ENCODE measurements at places on chromosomes 6 and 20. TPM values are rescaled to one million over a fixed set of nuclear protein-coding genes. Genes with fewer than 3 reads are reported as not detected.

GRCh38 chr6:31441365-31442267 lies 38.2 kb downstream of the MICA start:
- H3K27ac ChIP-seq = no peak overlapping the region
- DNase-seq = peak; percentile 72
- H3K27me3 ChIP-seq = peaks cover 45% of the 10 kb centered on the region
- H3K4me1 ChIP-seq = no peaks in the 10 kb centered on the region

GRCh38 chr6:53641348-53641747 lies 24.2 kb downstream of the KLHL31 start:
- H3K27ac ChIP-seq = no peak overlapping the region
- no peak for DNase-seq
- H3K36me3 ChIP-seq = no peaks in the 10 kb centered on the region
- H3K4me1 ChIP-seq = peaks cover 3% of the 10 kb centered on the region
- no peak overlapping the region for H3K4me3 ChIP-seq
- H3K27me3 ChIP-seq = no peaks in the 10 kb centered on the region

GRCh38 chr6:165118736-165119135 lies 190.7 kb downstream of the C6orf118 start:
- no peak for DNase-seq
- no peaks in the 10 kb centered on the region for H3K27me3 ChIP-seq
- H3K36me3 ChIP-seq = no peaks in the 10 kb centered on the region
- no peak overlapping the region for H3K4me3 ChIP-seq
- no peak overlapping the region for H3K27ac ChIP-seq
- peaks cover 12% of the 10 kb centered on the region for H3K4me1 ChIP-seq

DNA sequence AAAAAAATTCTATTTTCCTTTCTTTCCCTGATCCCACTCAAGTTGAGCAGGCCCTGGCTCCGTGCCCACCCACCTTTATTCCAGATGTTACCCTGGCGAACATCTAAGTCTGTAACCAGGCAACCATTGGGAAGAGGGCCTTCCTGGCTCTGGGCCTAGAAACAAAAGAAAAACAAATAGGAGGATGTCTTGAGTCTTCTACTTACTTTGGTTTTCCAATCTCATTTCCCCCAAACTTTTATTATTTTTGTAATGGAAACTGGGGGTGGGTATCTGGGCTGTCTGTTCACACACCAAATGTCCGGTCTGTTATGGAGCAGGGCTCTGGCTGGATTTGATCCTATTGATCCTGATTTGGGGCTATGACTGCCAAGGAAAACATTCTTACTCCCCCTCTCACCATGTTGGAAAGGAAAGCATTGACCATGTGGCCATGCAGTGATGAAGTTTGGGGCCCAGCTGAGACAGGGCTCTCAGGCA lies 744.1 kb downstream of the DHX35 start:
- H3K27me3 ChIP-seq = no peaks in the 10 kb centered on the region
- H3K27ac ChIP-seq = no peak overlapping the region
- no peak for DNase-seq
- no peaks in the 10 kb centered on the region for H3K36me3 ChIP-seq
- no peak overlapping the region for H3K4me3 ChIP-seq
- peaks cover 5% of the 10 kb centered on the region for H3K4me1 ChIP-seq

DNA sequence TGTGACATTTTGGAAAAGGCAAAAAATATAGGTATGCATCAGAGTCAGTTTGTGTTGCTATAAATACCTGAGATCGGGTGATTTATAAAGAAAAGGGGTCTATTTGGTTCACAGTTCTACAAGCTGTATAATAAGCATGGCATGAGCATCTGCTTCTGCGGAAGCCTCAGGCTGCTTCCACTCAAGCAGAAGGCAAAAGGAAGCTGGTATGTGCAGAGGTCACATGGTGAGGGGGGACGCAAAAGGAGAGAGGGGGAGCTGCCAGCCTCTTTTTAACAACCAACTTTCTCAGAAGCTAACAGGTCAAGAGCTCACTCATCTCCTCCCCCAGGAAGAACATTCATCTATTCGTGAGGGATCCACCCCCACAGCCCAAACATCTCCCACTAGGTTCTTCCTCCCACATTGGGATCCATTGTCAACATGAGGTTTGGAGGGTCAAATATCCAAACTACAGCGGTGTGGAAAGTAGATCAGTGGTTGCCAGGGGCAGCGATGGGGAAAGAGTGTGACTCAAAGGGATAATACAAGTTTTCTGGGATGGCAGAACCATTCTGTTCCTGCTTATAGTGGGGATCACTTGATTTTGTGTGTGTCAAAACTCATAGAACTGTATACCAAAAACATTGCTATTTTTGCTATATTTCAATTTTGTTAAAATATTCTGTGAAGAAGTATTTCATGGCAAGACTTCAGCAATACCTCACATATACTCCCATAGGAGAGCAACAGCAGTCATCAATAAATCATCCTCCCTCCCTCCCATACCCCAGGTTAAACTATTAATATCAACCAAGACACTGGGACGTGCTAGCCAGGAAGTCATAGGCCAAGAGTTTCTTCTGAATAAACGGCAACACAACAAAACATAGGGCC lies 9.9 kb upstream of the FAM50B start:
- no peak overlapping the region for H3K27ac ChIP-seq
- H3K4me3 ChIP-seq = no peak overlapping the region
- peak; percentile 80 for DNase-seq

DNA sequence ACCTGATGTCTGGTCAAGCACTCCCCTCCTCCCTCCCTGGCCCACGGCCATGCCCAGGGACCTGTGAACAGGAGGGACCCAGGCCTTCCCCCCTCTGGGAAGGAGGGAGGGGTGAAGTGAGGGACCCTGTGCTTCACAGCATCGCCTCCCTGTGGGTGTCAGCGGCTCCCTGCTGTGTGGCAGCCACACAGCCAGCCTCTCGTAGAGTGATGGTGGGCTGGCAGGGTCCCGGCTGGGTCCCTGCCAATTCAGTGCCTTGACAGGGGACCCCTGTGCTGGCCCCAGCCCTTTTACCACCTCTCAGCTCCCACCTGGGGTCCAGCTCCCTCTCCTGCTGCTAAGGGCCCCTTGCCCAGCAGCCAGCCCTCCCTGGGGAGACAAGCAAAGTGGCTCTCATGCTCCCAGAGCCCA lies 31.3 kb upstream of the GRM4 start:
- H3K27me3 ChIP-seq = no peaks in the 10 kb centered on the region
- H3K36me3 ChIP-seq = no peaks in the 10 kb centered on the region
- no peak overlapping the region for H3K4me3 ChIP-seq
- peaks cover 7% of the 10 kb centered on the region for H3K4me1 ChIP-seq
- DNase-seq = no peak
- H3K27ac ChIP-seq = no peak overlapping the region

- no peak for DNase-seq
- H3K27ac ChIP-seq = no peak overlapping the region
- no peak overlapping the region for H3K4me3 ChIP-seq
- peaks cover 47% of the 10 kb centered on the region for H3K36me3 ChIP-seq
- no peaks in the 10 kb centered on the region for H3K4me1 ChIP-seq
Observed at GRCh38 chr6:31879901-31880300, 1.1 kb upstream of the SLC44A4 start.

Gene PPP1R10
- 103 TPM for total RNA-seq

Gene SAMHD1
- 2.6 TPM for total RNA-seq
